ENCODE measurements at places on chromosomes 4 and X.

DNA sequence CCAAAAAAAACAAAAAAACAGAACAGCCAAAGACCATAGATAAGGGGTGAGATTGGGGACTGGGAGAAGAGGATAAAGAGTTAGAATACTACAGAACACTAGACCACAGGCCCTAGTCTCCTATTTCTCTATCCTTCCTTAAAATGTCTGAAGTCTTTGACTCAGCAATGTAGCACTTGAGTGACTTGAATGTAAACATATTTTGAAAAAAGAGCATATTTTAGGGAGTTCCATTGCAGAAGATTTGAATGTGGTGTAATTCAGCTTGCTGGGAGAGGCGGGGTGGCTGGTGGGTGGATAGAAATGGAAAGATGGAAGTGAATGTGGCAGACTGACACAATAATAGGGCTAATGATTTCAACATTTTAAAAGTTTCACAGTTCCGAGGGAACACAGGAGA lies 144.9 kb downstream of the CHIC2 start:
- peak; percentile 74 for DNase-seq

GRCh38 chrX:8179656-8180055 lies 8.6 kb upstream of the VCX2 start:
- no peak for DNase-seq

GRCh38 chr4:17398035-17398434 lies 113.9 kb downstream of the QDPR start:
- DNase-seq, result peak; percentile 35

- peak; percentile 89 for DNase-seq
Observed at GRCh38 chr4:74230902-74231499, 73.1 kb downstream of the MTHFD2L start.

- DNase-seq, result no peak
Observed at GRCh38 chr4:21986307-21986706, 37.7 kb upstream of the KCNIP4 start.

DNA sequence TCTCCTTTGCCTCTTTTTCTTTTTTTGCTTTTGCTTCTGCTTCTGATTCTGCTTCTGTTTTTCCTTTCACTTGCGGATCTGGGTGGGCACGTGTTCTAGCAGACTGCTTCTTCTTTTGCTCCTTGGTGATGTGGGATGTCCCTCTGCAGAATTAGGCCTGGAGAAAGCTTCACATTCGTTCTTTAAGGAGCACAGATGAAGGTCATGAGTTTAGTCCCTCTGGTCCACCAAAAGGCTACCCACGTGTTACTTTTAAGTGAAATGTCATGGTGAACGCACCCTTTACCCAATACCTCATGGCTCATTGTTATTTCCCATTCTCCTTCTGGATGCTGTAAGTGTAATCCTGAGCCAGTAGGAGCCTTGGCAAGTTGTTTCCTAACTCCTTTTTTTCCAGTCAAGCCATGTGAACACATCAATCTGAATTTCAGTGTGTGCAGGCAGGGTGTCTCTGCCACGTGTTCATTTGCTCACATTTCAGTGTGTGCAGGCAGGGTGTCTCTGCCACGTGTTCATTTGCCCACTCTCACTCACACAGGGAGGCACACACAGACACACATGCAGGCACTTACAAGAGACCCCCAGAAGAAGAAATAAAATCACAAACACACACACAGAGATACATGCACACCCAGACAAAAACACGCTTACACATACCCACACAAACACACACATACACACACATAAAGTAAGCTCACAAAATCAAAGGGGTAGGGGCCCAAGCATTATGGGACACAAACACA lies 36.9 kb downstream of the NBDY start:
- DNase-seq, result no peak

GRCh38 chr4:127844601-127845116 lies 36.0 kb upstream of the PLK4 start:
- DNase-seq, result no peak

GRCh38 chr4:38205261-38205660 lies 245.1 kb downstream of the PTTG2 start:
- DNase-seq, result no peak

DNA sequence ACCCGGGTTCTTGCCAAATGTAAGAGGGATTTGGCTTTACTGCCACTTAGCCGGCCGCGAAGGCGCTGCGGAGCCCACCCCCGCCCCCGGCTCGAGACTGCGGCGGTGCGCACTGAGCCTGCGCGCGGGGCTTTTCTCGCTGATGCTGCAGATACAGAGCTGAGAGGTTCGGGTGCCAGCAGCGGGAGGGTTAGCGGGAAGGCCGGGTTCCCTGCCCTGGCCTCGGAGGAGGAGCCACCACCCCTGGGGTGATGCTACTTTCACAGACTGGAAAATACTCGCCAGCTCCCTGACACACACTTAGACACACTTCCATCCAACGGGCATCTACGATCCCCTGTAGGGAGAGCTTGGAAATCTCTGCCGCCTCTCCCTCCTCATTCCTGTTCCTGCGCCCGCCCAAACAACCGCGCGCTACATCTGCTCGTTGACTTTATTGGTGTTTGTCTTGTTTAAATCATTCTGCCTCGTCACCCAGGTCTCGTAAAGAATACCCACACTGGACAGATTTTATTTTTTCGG lies 2.1 kb upstream of the PCDH7 start:
- DNase-seq, result peak; percentile 82

- DNase-seq, result no peak
Observed at GRCh38 chrX:154462396-154462795, 4.3 kb downstream of the PLXNA3 start.

DNA sequence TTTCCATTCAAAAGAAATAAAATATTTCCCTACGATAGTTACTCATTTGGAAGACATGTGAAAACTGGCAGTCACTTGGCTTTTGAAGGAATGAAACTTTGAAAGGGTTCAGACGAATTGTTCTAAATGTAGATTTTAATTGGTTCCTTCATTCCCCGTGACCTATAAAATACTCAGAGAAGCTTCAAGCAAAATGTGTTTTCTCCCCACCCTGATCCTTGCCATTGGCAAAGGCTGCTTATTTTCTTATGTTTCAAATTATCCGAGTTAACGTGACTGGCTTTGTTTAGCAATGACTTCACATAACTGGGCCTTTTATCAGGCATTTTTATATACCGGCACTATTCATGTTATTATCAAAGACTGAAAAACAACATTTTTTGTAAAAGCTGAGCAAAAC lies 204.1 kb upstream of the NEIL3 start:
- DNase-seq, result peak; percentile 64

- no peak for DNase-seq
Observed at GRCh38 chr4:23333556-23333945, 556.3 kb downstream of the PPARGC1A start.

DNA sequence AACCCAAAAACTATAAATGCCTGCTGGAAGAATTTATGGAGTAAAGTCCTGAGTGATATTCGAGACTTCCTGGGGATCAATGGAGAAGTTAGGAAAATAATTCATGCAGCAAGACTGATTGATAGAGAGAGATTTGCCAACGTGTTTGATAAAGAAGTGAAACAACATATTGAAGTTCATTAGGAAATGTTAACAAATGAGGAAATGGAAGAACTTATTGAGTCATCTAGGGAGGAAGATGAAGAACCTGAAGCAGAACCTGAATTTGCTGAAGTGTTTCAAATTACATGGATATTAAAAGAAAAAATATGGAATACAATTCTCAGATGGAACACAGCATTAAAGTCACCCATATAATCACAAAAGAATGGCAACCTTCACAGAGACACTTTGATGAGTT lies 39.0 kb downstream of the DDX60 start:
- no peak for DNase-seq

GRCh38 chrX:2469196-2469685 lies 31.5 kb downstream of the DHRSX start:
- DNase-seq, result no peak

GRCh38 chrX:37754516-37754915 lies 25.3 kb upstream of the CYBB start:
- no peak for DNase-seq

GRCh38 chrX:87873347-87873941 lies 355.8 kb downstream of the KLHL4 start:
- no peak for DNase-seq

DNA sequence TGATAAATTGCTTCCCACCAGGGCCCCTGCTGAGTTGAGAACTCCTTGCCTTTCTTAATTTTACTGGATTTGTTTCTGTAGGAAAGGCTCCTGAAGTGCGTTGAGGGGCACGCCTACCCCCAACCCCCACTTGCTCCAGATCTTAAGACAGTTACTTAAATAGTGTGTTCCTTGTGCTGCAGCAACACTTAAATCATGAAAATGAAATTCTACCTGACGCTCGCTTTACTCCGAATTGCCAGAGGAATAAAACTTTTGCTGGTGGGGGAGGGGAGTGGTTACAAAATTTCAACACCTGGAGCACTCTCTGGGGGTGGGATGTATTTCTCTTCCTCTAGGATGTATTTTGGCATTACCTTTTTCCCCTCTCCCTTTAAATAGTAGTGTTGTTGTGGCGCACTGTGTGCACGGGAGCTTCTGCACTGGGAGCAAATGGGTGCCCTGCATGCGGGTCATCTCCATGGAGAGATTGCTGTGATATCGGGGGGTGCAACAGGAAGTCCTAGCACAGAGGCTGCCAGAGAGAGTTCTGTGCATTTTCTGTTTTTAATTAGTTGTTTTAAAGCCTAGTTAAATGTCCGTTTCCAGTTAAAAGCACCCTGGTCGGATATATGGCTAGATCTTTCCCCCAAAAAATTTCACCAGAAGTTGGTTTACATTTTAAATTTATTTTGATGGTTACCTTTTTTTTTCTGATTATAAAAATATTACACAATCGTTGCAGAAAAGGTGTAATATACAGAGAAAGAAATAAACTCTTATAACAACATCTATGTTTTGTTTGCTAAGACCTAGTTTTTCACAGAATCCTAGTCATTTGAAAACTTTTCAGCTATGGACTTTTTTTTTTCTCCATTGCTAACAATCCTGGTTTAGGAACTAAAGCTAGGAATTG lies 207.7 kb downstream of the SOWAHB start:
- DNase-seq, result peak; percentile 61

GRCh38 chr4:119725688-119726330 lies 97.2 kb upstream of the PDE5A start:
- DNase-seq, result peak; percentile 51

- DNase-seq, result peak; percentile 45
Observed at GRCh38 chrX:323721-324628, 5.4 kb upstream of the GTPBP6 start.

DNA sequence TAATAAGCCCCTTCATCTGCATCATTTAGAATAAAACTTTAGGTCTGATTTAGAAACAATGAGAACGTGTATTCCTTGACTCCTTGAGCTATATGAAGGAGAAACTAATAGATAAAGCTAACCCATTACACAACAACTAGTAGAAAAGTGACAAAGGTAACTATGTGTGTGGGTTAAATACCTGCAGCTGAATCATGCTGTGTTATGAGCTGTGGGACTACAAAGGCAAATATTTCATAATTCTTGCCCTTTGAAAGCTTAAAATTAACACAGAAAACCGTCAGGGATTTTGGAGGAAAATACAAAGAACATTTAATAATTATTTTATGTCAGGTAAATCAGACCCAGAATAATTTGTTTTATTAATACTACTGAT lies 898 bp upstream of the NDP start:
- no peak for DNase-seq

DNA sequence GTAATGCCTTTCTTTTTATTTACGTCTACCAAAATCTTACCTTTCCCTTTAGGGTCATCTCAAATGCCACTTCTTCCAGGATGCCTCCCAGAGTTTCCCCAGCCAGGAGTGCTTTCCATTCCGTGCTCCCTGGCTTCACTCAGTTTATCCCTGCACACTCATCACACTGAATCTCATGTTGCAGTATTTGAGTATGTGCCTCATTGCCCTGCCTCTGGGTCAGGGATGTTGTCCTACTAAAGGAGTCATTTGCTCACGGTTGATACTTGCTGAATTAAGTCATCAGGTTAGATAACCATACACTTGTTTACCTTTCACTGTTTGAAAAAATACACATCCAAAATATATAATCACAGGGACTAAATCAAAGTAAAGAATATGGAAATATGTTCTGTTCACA lies 356.2 kb upstream of the GATB start:
- no peak for DNase-seq

GRCh38 chrX:106802063-106802387 lies 448 bp upstream of the TBC1D8B start:
- peak; percentile 41 for DNase-seq

DNA sequence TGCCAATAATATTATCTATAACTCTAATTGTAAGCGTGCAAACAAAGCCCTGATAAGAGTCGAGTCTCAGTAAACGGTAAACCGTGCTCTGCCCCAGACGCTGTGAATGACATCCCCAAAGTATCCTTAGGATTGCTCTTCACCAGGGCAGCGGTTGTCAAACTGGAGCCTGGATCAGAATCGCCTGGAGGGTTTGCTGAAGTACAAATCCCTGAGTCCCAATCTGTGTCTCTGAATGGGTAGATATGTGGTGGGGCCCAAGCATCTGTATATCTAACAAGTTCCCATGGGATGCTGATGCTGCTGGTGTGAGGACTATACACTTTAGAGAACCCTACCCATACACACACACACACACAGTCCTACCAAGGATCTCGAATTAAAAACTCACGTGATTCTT lies 813 bp upstream of the APBB2 start:
- peak; percentile 15 for DNase-seq

DNA sequence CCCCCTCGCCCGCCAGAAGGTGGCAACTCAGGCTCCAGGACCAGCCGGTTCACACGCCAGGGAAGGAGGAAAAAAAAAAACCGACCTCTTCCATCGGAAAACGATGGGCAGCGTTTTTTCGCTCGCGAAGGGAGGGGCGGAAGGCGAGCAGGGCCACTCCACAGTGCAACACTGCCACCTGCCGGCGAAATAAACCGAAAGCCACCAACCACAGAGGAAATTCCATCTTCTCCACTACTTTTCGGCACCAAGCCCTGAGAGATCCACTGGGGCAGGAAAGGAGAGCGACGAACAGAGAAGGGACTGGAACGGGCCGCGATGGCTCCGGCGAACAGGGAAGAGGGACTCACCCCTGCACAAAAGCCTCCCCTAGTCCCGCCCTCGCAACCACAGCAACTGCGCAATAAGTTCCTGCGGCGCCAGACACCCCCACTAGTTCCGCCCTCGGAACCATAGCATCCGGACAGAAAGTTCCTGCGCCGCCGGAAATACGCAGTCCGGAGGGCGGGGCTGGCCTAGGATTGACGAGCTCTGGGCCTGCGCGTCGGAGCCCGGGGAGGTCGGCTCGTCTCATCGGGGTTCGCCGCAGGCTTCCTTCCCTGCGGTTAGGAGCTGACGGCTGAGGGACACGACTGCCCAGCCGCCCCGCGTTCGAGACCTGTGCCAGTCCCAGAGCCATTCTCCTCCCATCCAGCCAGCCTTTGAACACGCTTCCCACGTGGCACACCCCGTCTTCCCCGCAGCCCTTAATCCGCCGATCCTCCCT lies 23.4 kb downstream of the FAM156A start:
- DNase-seq, result peak; percentile 97

Measured in adipocyte (in vitro differentiated cells).